ENCODE measurements at places on chromosomes 13 and 19.

- DNase-seq = no peak
Observed at GRCh38 chr19:33860312-33861090, 63.8 kb downstream of the KCTD15 start.

- no peak for DNase-seq
Observed at GRCh38 chr13:41549491-41549890, 92.1 kb downstream of the RGCC start.

- DNase-seq = no peak
Observed at GRCh38 chr13:101283782-101284181, 132.5 kb downstream of the NALCN start.

DNA sequence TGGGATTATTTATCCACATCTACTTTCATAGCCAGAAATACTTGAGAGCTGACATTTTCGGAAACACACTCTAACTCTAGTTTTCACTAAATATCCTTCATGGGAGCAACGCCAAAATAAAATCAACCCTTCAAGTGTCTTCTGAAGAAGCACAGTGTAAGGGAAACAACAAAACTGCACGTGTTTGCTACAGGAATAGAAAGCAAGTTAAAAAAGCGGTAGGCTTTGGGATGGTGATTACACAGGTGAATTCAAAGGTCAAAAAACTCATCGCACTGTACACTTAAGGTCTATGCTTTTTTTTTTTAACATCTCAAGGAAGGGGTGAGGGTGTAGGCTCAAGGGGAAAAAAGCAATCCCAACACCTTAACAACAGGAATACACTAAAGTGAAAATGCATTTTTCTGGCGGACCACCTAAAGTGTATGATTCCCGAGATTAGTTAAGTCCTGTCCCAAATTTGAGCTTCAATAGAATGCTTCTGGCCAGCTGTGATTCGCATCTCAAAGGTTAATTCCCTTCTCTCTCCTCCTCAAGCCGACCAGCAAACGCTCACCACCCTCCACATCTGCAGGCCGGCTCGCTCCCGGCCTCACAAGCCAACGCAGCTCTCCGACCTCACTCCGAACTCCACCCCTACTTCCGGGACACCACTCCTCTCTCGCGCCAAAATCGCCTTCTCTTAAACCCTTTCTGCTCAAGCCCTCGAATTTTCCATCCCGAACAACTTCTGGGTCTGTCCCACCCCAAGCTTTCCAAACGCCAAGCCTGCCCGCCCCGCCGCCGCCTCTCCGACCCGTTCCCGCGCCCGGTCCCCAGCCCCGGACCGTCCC is 1.1 kb downstream of the ARGLU1 start:
- peak; percentile 43 for DNase-seq

- DNase-seq = no peak
Observed at GRCh38 chr19:14441041-14441938, 8.2 kb downstream of the PKN1 start.

- no peak for DNase-seq
Observed at GRCh38 chr13:101673360-101674105, 221.1 kb downstream of the ITGBL1 start.

DNA sequence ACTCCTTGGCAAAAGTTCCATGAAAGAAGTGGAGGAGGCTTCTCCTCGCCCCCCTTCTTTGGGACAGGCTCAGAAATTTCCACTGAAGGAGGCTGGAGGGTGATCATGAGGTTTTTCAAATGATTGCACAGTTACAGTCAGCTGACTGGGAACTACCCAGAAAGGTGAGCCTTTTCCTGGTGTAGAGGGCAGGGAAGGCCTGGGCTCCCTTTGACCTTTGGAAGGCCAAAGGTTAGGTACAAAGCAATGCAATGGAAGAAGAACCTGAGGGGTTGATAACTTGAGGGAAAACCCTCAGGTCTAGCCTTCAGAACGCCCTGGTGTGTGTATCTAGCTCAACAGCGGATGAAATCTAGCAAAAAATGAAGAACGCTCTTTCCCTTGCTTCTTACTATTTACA is 50.1 kb upstream of the SLC15A1 start:
- DNase-seq = no peak

DNA sequence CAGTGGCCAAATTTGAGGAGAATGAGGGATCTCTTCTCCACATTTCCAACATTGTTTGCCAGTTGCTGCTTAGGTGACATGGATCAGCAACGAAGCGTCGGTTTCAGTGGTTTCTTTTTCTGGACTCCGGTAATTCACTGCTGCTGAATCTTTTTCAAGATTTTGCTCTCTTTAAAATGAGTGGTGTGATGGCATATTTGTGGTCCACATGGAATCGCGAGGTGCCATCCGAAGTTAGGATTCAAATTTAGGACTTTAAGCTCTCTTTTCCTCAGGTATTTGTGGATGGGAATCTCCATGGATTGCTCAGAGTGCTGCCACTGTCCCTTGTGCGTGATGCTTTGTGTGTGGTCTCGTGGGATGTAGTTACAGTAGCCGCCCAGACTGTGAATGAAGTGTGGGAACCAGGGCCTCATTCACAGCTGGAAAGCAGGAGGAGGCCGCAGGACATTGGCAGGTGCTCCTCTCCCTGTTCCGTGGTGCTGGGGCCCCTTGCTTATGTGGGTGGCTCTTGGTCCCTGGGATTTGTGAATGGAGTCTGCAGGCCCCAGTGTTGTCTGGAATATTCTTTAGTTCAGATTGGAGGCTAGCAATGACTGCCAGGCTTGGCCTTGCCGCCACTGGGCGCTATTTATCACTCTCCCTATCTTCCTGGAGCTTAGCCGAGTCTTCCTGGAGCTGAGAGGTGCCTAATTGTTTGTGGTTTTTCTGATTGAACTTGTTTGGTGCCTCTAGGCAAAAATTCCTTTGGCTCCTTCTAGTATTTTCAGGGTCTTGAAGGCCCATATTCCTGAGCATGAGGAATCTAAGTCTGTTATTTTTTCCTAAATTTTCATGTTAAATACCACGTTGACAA is 1.5 kb downstream of the ILF3 start:
- no peak for DNase-seq

GRCh38 chr19:10797541-10798256 is 38.3 kb downstream of the TMED1 start:
- no peak for DNase-seq

- no peak for DNase-seq
Observed at GRCh38 chr19:325173-325936, 19.2 kb downstream of the MIER2 start.

DNA sequence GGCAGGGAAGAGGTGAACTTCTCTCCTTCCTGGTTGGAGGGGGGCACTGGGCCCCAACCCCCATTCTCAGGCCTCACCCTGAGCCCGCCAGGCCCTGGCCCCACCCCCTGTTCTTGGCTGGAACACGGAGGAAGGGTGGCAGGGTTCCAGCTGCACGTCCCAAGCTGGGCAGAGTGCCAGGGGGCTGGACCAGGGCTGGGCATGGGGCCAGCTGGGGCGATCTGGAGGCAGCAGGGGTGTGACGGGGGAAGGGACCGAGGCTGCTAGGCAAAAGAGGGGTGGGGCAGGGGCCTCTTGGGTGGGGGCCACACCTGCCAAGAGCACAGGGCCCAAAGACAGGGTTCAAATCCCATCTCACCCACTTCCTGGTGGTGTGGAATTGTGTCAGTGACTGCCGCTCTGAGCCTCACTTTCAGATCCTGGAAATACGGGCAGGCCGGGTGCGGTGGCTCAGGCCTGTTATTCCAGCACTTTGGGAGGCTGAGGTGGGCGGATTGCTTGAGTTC is 2.2 kb downstream of the HIF3A start:
- DNase-seq = peak; percentile 87

GRCh38 chr19:35116072-35116801 is 614 bp downstream of the FXYD3 start:
- DNase-seq = no peak

DNA sequence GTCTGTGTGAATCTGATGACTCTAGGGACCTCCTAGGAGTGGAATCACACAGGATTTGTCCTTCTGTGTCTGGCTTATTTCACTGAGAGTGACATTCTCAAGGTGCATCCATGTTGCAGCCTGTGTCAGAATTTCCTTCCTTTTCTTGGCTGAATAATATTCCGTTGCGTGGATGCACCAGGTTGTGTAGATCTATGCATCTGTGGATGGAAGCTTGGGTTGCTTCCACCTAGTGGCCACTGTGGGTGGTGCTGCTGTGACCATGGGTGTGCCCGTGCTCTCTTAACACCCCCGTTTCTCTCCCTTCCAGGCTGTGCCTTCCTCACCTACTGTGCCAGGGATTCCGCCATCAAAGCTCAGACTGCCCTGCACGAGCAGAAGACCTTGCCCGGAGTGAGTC is 26.2 kb downstream of the CELF5 start:
- no peak for DNase-seq

- DNase-seq = no peak
Observed at GRCh38 chr13:33794576-33794975, 23.4 kb upstream of the RFC3 start.

GRCh38 chr19:54684527-54684926 is 21.7 kb downstream of the LILRB4 start:
- DNase-seq = peak; percentile 63

DNA sequence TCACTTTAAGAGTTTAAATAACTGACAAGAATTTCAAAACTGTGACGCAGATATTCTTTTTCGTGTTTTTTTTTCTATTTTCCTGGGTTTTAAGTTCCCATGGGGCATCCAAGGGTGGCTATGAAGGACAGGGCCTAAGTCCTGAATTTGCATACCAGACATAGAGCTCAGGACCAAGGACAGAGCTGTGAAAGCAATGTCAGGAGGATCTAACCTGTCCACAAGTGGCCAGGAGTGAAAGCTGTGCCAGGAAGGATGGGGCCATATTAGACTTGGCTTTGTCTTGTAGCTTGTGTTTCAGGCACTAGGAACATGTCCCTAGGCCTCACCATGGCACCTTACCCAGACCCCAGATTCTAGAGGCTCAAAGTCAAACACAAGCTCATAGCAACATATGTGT is 289.4 kb upstream of the MIR17HG start:
- DNase-seq = no peak

- no peak for DNase-seq
Observed at GRCh38 chr19:30303131-30303654, 69.0 kb upstream of the ZNF536 start.

DNA sequence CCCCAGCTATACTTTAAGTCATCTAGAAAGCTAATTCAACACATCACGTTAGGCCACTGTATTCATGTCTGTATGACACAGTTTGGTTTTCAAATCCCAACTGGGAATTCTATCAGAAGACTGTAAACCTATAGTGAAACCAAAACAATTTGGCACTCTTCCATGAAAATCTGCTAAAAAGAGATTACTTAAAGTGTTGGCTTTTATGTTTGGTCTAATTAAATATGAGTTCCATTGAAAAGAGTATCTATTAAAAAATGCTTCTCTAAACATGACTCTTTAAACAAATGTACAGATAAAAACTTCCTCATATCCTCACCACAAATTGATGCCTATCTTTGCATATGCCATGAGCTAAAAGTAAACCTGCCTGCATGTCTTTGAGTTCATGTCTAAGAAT is 25.4 kb downstream of the PCDH9 start:
- no peak for DNase-seq

GRCh38 chr13:44471686-44472085 is 98.1 kb downstream of the SERP2 start:
- DNase-seq = no peak

- no peak for DNase-seq
Observed at GRCh38 chr13:19153782-19154450, 27.7 kb downstream of the TUBA3C start.

GRCh38 chr19:17580470-17581144 is 25.2 kb downstream of the COLGALT1 start:
- DNase-seq = no peak

GRCh38 chr13:40060296-40061007 is 405.0 kb downstream of the COG6 start:
- no peak for DNase-seq

GRCh38 chr13:33213797-33214196 is 71.8 kb downstream of the STARD13 start:
- no peak for DNase-seq

- DNase-seq = no peak
Observed at GRCh38 chr19:10808937-10809649, 26.9 kb downstream of the TMED1 start.

All from right renal pelvis (tissue), 4 donors.